ENCODE measurements at places on chromosomes 16 and 17. TPM values are rescaled to one million over a fixed set of nuclear protein-coding genes. Genes with fewer than 3 reads are reported as not detected.

Gene CCL1
- not detected for total RNA-seq

Gene PPM1D
- total RNA-seq: 10.6 TPM

Gene OR1A1
- not detected for total RNA-seq

Gene LPO
- not detected for total RNA-seq

Gene PALB2
- total RNA-seq: 16.1 TPM

All from M059J (cell line).